ENCODE measurements at places on chromosomes 3 and 15.

GRCh38 chr3:139814646-139815045 lies 120.3 kb upstream of the CLSTN2 start:
- no peak for DNase-seq

- no peak for DNase-seq
Measured at GRCh38 chr15:68796576-68796975, 24.1 kb downstream of the ANP32A start.

GRCh38 chr3:61497463-61497862 lies 63.9 kb upstream of the PTPRG start:
- DNase-seq, result no peak

GRCh38 chr3:66280304-66280703 lies 59.5 kb downstream of the SLC25A26 start:
- no peak for DNase-seq

DNA sequence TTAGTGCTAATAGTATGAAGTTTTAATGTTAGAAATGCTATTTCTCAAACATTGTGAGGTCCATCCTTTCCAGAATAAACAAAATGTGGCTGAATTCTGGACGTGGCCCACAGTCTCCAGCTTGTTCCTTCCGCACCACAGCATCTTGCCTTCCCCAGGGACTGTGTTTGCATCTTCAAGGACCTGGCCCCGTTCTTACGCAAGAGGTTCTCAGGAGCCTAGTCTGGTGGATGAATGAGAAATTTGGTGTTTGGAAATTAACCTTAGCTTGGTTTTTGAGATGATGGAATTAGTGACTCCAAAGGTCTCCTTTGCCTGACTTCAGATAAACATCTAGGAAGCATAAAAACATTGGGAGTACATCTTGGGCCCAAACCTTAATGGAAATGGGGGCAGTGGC lies 18.1 kb downstream of the SYNPR start:
- DNase-seq, result no peak

GRCh38 chr3:151979906-151980305 lies 106.5 kb downstream of the SUCNR1 start:
- no peak for DNase-seq

DNA sequence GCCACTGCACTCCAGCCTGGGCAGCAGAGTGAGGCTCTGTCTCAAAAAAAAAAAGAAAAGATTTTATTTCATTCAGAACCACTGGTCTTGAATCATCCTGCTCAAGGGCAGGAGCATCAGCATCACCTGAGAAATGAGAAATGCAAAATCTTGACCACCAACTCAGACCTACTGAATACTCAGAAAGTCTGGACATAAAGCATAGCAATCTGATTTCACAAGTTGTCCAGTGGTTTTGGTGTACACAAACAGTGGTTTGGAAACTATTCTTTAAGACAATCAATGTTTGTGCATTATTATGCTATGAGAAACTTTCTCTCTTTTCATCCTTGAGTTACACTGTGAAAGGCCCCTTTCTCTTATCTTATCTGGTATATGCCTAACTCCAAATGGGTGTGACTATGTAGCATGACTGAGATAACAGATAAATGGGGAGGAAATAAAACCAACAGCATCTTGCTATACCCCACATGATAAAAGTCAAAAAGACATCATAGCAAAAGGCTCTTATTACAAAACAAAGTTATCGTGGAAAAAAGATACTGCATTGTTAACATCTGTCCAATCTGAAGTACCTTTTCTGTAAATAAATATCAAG lies 174.2 kb upstream of the STT3B start:
- no peak for DNase-seq

DNA sequence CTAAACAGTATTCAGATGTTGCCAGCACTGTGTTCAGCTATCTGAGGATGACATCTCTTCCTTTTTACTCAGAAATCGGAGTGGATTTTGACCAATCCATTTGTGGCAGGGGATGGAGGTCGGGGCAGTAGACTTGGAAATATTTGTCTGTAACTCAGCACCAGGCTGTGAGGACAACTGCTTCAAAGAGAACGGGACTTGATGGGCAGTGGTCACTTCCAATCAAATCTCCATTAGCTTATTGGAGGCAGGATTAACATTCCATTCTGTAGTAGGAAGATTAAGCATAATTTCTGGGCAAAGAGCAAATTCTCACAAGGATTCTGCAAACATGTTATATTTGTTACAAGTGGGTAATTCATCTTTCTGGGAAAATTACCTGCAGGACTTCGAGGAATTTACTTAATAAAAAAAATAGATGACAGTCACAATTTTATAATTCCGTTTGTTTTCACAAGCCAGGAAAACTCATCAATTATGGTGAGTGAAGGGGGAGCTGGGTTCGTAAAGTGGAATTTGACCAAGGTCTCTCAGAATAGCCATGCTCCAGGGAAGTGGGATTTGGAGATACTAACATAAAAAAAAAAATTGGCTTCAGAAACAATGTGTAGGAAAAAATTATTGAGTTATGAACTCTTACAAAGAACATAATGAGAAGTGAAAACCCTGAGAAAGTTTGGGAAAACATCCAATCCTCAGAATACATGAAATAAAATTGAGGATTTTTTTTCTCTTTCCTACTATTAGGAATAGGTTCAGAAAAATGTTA lies 18.1 kb downstream of the CRABP1 start:
- DNase-seq, result no peak

GRCh38 chr15:38701149-38701548 lies 136.5 kb upstream of the RASGRP1 start:
- no peak for DNase-seq

GRCh38 chr3:172273378-172273777 lies 174.9 kb downstream of the GHSR start:
- no peak for DNase-seq

DNA sequence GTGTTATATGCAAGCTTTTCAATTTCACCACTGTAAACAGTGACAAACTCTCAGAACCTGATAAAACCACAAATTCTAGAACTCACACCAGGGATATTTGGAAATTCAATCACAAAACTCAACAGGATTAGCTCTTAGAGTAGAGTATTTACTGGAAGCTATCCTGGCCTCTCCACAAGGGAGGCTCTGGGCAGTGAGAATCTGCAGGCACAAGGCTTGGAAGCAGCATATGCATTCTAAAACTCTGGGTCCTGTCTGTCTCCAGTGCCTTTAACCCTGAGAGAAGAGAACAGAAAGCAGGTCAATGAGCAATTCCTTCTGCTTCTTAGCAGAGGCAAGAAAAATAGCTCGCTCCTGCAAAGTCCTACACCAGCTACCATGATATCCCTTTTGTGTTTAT lies 23.4 kb downstream of the PLSCR4 start:
- no peak for DNase-seq

GRCh38 chr3:32959371-32959770 lies 7.9 kb downstream of the CCR4 start:
- DNase-seq, result no peak

- DNase-seq, result no peak
Measured at GRCh38 chr15:94644433-94644832, 413.1 kb downstream of the MCTP2 start.

- DNase-seq, result no peak
Measured at GRCh38 chr15:38192496-38192895, 60.1 kb upstream of the SPRED1 start.

DNA sequence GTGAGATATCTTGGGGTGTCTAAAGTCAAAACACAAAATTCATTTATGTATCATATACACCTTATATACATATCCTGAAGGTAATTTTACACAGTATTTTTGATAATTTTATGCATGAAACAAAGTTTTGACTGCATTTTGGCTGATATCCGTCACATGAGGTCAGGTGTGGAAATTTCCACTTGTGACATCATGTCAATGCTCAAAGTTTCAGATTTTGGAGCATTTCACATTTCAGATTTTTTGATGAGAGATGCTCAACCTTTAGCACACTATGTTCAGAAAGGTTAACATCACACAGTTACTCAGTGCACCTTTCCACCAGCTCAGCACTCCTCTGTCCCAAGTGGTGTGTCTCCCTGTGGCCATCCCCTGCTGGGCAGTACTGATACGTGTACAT lies 37.7 kb upstream of the CPB1 start:
- no peak for DNase-seq

DNA sequence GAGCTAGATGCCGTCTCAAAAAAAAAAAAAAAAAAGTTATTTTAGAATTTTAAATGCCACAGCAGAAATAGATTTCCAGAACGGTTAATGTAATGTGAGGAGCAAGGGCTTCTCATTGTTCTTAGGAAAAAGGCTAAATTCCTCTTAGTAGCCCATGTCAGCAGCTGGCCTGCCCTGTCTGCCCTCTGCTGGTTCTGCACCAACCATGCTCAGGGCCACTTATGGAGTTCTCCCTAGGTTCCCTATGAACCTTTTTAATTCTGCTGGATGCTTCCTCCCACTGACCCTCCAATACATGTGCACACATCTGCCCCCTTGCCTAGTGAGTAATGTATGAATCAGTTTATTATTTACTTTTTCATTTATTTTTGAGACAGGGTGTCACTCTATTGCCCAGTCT lies 32.2 kb upstream of the DPPA4 start:
- DNase-seq, result no peak

DNA sequence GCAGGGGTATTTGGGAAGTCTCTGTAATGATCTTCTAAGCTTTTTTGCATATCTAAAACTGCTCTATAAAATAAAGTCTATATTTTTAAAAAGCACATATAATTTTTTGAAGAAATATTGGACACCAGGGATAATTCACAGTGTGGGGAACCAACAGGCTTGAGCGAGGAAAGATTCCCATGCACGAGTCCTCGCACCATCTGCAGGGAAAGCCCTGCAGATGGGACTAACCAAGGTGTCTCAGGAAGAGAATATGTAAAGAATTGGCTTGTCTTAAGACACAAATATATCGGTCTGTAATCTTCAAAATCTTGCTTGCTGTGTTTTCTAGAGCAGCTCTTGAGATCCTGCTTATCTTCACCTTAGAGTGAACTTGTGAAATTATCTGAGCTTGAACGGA lies 77.2 kb upstream of the SEMA6D start:
- no peak for DNase-seq
